ENCODE measurements at places on chromosomes 7 and 10.

DNA sequence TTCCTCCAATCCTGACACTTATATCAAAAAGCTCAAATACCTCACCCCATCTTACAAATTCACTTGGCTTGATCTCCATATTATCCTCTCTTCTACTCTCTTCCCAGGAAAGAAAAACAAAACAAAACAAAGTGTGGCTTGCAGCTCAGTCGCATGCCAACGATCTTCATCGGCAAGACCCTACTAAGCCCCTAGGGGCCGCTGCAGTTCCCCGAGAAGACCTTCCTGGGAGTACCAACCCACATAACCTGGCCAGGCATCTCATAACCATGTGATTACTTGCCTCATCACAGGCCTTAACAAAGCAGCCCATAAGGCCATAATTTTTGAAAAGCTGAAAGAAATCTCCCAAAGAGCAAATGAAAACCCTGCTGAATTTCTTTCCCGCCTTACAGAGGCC, 103.7 kb downstream of the ZNF92 start:
- DNase-seq = no peak

DNA sequence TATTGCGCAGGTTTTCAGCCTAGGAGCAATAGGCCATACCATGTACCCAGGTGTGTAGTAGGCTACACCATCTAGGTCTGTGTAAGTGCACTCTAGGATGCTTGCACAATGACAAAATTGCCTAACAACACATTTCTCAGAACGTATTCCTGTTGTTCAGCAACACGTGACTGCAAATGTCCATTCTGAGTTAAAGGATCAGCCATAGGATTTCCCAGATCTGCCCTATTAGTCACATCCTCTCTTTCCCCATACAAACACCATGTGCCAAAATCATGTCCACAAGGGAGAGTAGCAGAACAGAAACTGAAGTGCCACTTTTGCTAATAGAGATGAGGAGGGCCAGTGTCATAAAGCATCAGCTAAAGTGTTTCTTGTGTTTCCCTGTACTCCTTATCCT, 42.6 kb upstream of the AMPH start:
- no peak for DNase-seq

- no peak for DNase-seq
Measured at GRCh38 chr7:121547544-121548092, 151.5 kb upstream of the FAM3C start.

DNA sequence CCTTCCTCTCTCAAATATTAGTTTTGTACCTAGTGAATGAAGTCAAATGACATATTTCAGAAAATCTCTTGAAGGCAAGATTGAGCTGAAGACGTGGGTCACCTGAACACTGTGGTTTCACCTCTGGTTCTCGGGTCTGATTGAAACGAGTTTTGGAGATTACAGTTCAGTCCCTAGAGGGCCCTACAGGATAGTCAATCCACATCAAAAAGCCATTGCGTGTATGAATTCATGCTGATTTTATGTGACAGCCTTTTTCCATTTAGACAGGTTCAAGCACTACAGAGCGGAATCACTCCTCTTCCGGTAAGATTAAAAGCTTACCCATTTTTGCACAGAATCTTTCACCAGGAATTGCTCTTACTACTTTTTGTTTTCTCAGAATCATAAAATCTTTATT, 62.2 kb downstream of the VIM start:
- DNase-seq = no peak
